Stimulated activated CD8-positive, alpha-beta memory T cell treated with anti-CD3 and anti-CD28 coated beads, Interleukin-7, amount 100 ng/mL, for 1 hour (primary cell): ENCODE measurements at places on chromosomes 7 and 10.

DNA sequence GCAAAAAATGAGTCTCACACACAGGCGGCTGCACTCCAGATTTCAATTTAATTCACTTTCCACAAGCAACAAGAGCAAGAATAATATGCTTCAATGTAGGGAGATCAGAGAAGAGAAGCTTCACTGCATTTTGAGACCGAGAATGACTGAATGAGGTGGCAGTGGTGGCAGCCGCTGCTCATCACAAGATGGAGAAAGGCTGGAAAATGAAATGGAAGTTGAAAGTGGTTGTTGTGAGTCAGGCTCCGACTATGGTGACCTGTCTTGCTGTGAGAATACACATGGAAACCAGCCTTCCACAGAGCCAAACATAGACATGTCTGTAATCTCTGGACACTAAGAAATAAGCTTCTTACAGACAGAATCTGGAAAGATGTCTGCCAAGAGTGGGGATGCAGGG, 499.6 kb upstream of the LRRN3 start:
- DNase-seq = no peak

GRCh38 chr7:19213746-19214145, 68.5 kb upstream of the FERD3L start:
- DNase-seq = no peak

- DNase-seq = no peak
Measured at GRCh38 chr10:103751667-103752290, 103.6 kb downstream of the SH3PXD2A start.

- no peak for DNase-seq
Measured at GRCh38 chr7:33423646-33424020, 294.3 kb downstream of the BBS9 start.

DNA sequence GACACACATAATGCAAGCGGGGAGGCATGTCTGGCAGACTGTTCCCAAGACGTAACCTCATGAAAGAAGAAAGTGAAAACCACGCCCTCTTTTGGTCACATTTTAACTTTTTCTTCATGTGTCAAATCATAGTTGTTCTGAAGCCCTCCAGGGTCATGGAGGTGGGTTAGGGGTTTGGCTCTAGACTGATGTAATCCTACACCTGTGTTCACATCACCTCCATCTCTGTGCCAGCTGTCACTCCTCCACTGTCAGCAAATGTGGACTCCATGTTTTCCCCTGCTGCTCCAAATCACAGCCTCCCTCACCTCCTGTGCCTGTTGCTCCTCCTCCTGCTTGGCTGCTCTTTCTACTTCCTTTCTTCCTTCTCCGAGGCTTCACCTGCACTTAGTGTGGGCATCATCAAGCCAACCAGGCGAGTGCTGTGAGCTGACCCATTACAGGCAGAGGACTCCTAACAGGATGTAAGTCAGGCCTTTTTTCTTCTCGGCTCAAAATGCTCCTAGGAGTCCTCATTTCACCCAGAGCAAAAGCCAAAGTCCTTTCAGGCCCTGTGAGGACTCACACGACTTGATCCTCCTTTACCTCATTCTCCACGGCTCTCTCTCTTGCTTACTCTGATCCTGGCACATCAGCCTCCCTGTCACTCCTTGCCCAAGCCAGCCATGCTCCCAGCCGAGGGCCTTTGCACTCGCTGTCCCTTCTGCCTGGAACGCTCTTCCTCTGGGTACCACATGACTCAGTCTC, 66.4 kb upstream of the IFRD1 start:
- no peak for DNase-seq

DNA sequence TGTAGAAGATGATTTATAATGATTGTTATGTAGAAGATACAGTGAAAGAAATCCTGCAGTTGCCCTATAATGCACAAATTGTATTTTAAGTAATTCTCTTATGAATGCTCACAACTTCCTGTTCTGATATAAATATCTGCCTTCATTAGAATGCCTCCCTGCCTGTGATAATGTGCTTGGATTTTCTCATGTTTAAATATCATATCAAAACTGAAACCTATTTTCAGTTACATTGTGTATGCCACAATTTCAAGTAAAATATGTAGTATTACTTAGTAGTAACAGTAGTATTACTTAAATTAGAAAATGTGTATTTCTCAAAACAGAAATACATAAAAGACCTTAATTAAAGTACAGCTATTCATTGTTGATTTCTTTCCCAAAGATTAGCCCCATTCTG, 41.1 kb upstream of the TFEC start:
- DNase-seq = no peak

DNA sequence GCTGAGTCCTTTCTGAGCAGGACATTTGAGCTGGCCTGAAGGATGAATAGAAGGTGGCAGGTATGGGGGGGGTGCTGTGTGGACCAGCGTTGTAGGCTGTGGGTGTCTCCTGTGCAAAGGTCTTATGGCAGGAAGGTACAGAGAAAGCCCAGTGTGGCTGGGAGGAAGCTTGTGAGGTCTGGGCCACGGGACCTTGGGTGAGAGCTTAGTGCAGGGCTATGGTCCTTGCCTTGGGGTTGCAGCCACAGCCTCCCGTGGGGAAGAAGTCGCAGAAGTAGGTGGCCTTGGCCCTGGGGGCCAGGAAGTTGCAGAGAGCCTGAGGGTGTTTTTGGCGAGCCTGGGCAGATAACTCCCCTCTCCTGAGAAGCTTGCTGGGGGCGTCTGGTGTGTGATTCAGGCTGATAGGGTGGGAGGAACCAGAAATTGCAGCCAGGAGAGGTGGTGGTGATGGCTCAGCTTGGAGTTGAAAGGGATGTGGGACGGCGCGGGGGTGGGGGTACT, 172.0 kb upstream of the TNRC18 start:
- no peak for DNase-seq

DNA sequence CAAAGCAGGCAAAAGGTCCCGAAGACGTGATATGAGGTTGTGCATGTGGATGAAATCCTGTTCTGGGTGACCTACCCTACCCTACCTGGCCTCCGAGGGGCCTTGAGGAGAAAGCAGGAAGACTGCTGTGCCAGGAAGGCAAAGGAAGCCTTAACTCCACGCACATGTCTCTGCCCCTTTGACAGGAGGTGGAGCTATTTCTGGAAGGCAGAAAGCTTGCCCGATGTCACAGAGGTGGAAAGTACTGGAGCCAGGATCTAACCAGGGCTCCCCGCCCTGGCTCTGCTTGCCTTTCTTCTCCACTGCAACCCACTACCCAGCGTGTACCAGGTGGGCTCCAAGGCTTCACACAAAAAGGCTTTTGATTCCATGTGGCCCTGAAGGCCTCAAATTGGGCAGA, 66.4 kb upstream of the DDC start:
- DNase-seq = no peak

DNA sequence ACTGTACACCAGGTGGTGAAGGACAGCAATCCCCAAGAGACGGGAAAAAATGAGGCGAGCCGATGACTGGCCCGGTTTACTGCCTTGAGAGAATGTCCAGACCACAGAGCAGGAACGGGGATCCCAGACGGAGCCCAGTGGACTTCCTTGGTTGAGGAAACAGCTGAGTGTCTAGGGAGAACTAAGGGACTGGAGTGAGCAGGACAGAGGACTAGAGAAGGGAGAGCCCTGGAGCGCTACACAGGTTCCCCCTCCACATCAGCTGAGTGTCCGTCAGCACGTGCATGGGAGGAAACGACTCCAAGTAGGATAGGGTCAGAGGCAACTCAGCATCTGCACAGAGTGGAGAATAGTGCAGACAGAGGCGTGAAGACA, 7.1 kb upstream of the WDR86 start:
- no peak for DNase-seq

DNA sequence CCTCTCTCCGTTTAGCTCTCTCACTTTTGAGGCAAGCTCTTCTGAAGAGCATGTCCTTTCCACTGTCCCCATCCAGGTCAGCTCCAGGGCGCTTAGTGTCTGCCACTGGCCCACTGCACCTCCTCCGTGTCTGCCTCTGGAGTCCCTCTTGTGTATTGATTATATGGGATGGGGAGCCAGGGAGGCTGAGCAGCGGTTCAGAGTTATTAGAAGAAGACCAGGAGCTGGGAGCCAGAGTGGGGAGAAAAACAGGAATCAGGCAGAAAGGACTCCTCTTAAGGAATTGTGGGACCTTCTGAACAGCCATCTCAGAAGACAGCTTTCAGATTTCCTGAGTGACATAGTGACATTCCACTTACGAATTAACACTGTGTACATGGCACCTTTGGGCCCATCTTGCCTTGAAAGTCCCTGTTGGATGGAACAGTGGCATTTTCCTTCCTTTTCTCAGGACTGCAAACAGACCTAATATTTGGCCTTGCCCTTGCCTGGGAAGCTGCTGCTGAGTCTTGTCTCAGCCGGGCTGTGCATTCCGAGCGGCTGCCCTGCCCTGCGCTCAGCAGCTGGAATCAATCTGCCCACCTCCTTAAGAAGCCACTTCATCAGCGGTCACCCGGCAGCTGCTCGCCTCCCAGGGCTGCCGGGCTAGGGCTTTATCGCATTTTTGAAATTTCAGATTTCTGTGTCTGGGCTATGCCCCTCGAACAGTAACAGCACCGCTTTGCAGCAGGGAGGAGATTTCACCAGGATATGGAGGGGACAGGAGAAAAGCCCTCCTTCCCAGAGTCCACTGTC, 81.1 kb upstream of the PRKG1 start:
- DNase-seq = no peak

DNA sequence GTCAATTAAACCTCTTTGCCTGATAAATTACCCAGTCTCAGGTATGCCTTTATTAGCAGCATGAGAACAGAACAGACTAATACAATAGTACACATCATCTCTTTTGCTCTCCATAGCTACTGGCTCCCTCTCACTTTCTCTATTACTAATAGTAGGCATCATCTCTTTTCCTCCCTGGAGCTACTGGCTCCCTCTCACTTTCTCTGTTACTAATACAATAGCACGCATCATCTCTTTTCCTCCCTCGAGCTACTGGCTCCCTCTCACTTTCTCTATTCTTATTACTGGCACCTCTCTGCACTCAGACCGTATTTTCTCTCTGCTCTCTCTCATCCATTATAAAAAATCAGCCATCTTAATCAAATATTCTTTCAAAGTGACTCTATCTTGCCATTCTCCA, 37.1 kb downstream of the SLC25A13 start:
- DNase-seq = no peak

DNA sequence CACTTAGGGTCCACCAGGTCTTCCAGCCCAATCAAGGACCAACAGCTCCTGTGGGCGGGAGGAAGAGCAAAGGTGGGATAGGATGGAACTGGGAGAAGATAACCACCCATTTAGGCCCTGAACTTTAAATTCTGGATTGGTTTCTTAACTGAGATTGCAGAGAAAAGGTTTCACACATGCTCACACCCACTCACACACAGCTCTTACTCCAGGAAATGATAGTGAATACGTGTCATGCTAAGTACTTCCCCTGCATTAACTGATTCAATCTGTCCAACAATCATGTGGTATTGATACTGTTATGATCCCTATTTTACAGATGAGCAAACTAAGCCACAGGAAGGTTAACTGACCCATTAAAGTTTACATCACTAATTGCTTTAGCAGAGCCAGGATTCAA, 4.6 kb upstream of the CYP3A4 start:
- DNase-seq = no peak

DNA sequence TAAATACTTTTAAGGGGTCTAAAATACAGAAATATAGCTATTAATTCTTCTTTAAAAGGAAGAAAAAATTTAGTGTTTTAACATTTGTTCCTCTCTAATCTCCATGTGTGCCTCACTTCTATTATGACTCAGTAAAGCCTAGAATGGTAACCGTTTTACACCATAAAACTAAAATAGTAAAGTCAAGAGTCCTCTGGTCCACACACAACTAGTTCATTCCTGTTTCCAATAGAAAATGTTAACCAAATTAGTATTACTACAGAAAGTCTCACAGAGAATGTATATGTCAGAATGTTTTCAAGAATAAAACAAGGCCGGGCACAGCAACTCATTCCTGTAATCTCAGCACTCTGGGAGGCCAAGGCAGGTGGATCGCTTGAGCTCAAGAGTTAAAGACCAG, 55.8 kb downstream of the CNOT4 start:
- DNase-seq = no peak

DNA sequence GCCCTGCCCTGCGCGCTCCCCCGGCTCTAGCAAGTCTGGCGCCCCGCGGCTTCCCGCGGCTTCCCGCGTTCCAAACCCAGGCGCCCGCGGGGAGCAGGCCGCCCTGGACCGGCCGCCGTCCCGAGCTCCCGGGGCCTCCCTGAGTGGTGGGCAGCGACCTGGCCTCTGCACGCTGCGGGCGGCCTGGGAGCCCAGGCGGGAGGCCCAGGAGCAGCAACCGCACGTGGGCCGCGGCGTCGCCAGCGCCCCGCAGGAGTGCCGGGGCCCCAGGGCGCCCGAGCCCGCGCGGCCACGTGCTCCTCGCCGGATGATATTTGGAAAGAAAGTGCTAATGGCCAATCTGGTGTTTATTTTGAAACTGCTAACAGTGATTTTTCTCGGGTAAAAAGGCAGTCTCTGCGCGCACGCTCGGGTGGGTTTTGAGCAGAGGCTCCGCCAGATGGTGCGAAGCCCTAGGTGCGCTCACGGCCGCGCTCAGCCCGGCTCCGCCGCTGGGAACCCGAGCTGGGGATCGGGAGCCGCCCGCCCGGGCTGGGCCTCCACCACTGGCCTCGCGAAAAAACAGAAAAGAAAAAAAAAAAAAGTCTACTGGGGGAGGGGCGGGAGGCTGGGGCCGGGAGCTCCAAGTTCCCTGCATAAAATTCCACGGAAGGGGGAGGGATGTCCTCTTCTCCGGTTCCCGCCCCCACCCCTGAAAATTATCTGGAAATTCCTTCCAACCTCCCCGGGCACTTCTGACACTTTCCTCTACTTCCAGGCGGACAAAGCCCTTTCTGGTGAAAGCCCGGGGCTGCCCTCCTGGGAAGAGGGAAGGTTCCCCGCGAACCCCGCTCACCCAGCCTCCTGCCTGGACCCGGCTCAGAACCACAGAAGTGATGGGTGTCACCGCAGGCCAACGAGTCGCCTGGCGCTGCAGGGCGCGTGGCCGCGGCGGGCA, 4.3 kb downstream of the EBF3 start:
- DNase-seq = no peak

DNA sequence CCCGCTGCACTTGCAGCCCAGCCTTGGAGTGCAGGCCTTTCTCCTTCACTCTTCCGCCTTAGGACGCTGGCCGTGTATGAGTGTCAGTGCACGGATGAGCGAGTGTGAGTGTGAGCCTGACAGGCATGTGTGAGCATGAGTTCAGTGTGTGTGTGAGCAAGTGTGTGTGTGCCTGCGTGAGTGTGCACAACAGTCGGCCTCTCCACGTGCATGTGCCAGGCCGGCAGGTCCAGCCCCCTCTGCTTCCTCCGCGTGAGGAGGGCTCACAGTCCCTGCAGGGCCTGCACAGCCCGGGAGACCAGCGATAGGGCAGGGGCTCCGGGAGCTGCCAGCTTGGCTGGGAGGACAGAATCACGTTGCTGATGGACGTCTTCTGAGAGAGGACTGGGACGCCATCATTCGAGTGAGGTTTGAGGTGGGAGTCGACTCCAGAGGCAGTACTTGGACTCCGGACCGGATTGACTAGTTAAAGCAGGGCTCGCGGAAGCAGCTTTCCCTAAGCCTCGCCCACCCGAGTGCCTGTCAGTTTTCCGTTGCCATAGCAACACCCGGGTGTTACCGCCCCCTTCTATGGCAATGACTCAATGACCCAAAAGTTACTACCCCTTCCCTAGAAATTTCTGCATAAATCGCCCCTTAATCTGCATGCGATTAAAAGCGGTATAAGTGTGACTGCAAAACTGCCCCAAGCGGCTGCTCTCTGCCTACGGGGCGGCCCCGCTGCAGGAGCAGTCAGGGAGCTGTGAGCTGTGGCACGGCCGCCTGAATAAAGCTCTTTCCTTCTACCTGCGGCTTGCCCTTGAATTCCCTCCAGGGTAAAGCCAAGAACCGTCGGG, 19.6 kb upstream of the CFAP46 start:
- peak; percentile 41 for DNase-seq
